ENCODE measurements at places on chromosomes 7 and 10.

- no peak for DNase-seq
Measured at GRCh38 chr10:44985175-44985681, 6.6 kb upstream of the DEPP1 start.

DNA sequence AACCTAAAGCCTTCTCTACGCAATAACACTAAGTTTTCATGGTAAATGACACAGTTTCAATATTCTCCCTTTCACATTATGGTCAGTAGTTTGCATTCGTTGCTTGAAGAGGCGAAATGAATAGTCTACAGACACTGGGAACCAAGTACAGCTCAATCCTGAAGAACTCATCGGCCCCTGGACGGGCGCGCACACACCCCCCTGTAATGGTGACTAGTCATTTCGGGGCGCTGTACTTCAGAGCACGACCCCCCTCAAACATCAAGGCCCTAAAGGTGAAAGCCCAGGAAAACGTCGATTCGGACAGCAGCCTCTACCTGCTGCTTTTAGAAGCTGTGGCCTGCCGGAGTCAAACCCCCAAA, 1.0 kb downstream of the NT5C2 start:
- DNase-seq: no peak

DNA sequence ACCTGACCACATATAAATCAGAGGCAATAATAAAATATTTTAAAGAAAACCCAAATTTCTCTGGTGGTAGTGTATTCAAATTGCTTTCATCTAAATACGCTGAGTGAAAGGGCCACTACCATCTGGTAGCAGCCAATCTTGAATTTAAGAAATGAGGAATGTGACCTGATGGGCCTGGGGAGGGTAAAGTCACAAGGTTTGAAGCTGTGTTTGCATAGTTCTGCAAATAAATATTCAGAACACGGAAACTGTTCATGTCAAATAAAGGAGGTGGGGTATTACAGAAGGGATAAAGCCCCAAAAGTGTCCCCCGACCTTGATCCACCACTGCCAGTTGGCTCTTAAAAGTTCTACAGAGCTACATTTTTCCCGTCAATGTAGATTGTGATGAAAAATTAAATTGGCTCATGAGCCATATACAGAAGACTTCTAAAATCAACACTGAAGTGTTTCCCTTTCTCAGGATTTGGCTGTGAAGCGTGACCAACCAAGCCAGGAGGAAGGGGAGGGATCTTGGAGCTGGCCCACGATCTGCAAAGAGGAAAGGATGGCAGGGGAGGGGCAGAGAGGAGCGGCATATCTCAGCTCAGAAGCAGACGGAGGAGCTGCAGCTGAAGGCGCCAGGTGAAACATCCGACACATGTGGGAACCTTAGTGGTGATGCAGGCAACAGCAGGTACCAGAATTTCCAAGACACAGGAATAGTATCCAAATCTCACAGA, 39.6 kb downstream of the MPP7 start:
- DNase-seq: no peak

GRCh38 chr10:5033061-5033778, 29.6 kb upstream of the AKR1C2 start:
- DNase-seq: no peak

- no peak for DNase-seq
Measured at GRCh38 chr10:2145926-2146478, 408.7 kb upstream of the ADARB2 start.

DNA sequence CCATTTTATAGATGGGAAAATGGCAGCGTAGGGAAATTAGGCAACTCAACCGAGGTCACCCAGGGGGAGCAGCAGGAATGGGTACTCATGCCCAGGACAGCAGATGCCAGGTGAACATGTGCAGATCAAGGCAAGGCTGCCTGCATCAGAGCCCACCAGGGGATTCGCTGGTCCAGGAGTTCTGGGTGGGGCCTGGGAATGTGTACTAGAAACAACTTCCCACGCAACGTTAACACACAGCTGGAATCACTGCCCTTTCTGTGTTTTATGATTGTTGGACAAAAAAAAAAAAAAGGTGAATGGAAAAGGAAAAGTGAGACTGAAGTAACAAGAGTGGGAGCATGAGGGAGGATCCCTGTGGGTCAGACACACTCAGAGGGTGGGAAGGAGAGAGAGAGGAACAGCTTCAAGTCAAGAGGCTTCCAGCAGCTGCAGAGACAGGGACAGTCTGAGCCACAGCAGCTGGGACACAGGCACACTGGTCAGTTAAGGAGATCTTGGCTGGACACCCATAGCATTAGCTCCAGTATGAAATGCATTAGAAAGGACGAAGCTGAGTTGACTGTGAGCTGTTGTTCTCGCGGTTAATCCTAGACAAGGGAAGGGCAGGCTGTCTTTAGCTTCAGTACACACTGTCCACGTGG, 187.9 kb upstream of the INHBA start:
- no peak for DNase-seq

GRCh38 chr7:108280136-108280535, 150.0 kb upstream of the LAMB4 start:
- no peak for DNase-seq

DNA sequence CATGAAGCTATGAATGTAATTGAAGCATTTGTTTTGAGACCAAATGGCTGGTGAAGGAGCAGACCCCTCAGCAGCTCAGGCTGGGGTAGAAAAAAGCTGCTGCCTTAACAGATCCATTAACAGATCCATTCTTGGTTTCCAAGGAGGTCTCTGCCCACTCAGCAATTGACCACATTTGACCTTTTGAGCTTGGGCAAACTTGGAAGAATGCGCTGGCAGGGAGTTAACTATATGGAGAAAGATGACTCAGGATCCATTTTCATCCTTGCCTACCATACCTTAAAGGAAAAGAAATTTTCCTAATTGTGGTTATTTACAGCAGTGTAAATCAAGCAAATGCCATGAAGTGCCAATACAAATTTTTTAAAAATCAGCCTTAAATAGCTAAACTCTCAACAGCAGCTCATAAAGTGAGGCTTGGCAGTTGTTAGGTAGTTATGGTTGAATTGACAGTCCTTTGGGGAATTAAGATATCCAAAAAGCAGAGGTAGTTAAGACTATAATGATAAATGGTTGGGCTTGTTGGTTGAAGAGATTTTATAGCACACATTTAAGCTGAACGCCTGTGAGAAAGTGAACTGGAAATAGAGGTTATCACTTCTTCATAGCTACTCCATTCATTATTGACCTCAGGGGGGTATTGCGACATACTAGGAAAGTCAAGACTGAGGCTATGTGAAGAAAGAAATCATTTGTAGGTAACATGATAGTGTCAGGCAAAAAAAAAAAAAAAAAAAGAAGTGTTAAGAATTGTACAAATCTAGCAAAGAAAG, 83.9 kb downstream of the MKX start:
- DNase-seq: no peak

DNA sequence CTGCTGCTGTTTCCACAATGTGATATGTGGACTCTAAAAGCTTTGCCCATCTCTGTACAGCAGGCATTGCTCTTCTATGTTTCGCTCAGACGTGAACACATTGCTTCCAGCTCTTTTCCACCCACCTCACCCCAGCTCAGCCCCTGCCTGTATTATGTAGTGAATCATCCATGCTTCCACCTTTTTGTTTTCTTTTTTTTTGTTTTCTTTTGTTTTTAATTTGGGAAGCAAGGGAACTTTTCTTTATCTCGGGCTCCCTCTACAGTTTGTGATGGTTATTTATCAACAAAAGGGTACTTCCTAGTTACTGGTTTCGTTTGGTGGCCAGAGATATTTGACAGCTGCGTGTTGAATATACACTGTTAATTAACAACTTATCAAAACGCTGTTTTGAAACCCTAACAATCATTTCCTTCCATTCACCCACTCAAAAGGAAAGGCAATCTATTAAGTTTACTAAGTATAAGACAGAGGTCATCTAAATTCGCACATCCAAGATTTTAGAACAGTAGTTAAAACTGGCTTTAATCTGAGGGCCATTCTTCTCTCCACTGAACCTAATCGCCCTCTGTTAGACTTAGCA, 127.9 kb upstream of the STK17A start:
- DNase-seq: no peak

- no peak for DNase-seq
Measured at GRCh38 chr10:99945263-99945662, 64.5 kb downstream of the DNMBP start.

Data from activated gamma-delta T cell (primary cell).